Fibroblast of skin of scalp (primary cell): ENCODE measurements at places on chromosomes 5 and 9.

GRCh38 chr9:137785704-137786161, 91.8 kb upstream of the CACNA1B start:
- peak; percentile 25 for DNase-seq

GRCh38 chr5:148831590-148832565, 5.5 kb downstream of the ADRB2 start:
- no peak for DNase-seq

- DNase-seq = no peak
These were observed 19.8 kb downstream of the TGFBR1 start for GRCh38 chr9:99124534-99125255.

GRCh38 chr9:116499986-116500871, 186.9 kb upstream of the TRIM32 start:
- DNase-seq = peak; percentile 82

- DNase-seq = peak; percentile 90
These were observed 133.9 kb downstream of the MUSK start for GRCh38 chr9:110802416-110803035.

DNA sequence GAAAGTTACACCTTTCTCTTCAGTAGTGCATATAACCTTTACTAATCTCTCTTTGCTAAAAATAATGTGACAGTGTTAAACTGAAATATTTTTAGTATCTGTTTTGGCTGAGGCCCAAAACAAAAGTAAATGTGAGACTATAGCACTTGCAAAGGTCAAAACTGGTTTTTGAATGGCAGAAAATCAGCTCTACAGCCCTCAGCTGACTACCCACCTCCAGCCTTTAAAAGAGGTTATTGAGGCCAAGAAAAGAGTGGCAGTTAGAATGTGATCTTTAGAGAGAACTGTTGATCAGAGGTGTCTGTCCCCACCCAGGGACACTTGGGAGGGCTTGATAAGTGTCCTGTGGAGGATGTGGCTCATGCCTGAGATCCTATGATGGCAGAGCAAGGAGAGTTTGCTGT, 30.9 kb downstream of the PRKACG start:
- no peak for DNase-seq

DNA sequence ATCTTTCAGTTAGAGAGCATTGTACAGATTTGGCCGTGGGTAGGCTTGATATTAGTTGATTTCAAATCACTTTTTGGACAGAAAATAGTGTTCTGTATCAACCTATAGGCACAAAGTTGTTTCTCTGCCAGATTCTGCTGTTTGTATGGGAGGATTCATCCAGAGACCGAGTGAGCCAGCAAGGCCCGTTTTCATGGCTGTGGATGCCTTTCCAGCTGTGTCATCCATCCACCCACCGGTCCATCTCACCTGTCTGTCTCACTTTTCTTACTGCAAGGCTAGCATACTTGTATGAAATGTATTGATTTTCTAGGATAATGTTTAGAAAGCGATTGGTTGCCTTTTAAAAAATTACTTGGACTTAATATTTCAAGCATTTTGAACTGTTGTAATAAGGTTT, 34.4 kb downstream of the ICE1 start:
- no peak for DNase-seq

- no peak for DNase-seq
These were observed 208.4 kb upstream of the TBCA start for GRCh38 chr5:77984587-77984986.

GRCh38 chr9:86322973-86323644, 31.1 kb downstream of the TUT7 start:
- DNase-seq = peak; percentile 30

- DNase-seq = no peak
These were observed 212.9 kb upstream of the SEMA6A start for GRCh38 chr5:116787570-116787969.

DNA sequence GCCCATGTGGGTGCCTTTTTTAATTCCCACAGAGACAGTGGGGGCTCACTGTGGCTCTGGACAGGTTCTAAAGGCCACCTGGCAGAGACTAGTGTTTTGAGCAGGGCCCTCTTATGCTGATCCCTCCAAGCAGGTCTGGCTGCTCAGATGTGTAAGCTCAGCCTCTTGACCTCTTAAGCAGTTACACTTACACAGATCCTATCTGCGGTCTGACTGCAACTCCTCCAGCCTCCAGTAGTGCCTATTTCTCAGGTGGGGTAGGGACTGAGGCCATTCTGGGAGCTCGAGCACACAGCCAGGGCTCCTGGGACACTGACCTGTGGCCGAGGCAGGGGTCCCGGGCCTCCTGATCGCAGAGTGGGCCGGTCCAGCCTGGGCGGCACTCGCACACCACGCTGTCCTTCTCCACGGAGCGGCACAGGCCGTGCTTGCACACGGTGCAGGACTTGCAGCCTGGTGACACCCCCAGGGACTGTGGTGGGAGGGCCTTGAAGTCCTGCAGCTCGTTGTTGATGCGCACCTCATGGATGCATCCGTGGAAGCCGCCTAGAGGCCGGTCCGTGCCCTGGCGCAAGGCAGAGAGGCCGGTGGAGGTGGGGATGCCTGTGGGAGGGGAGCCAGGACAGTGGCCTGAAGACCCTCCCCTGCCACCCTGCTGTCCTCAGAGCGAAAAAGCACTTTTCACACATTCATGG, 91.9 kb upstream of the PANK3 start:
- no peak for DNase-seq

- peak; percentile 55 for DNase-seq
These were observed 61.9 kb downstream of the SNX24 start for GRCh38 chr5:122907276-122907675.

- peak; percentile 68 for DNase-seq
These were observed 4.8 kb downstream of the SUB1 start for GRCh38 chr5:32589942-32590869.

DNA sequence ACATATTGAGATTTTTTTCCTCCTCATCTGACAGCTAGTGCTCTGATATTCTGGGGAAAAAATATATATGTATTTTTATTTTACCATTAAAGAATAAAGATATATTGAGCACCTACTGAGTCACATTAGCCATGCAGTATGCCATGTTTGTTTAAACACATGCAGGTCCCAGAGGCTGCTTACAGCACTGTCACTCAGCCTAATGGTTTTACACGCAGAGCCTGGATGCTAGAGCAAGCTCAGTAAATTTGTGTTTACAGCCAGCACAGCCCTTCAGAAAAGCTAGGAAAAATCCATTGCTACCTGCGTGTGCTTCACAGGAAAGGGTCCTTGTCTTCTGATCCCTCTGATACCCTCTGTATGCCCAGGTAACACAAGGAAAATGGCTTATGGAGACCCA, 146.2 kb downstream of the SEMA6A start:
- DNase-seq = no peak

DNA sequence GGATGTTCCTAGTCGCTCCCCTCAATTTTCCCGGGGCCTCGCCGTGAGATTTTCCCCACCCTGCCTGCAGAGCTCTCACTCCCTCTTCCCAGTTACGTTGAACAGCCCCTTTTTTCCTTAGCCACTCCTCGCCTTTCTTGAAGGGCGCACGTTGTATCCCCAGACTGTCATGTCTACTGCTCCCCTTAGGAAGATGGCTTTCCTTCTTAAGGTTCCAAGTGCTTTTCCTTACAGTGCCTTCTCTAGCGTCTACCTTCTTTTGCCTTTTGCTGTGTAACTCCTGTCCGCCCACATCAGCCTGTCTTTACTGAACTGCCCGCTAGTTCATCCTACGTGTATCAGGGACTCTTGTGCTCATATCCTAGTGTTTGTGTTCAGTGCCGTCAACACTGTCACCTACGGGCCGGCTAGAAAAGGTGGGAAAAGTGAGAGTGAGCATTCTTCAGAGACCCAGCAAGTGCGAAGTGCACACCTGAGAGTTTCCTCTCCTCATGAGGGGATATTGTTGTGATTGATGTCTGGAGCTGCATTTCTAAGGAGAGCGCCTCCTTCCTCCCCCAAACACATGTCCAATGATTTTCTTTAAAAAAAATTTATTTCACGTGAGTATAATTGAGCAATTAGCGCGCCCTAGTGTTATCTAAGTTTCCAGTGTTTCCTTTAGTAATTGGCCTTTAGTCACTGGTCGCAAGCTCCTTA, 764 bp downstream of the CAMLG start:
- peak; percentile 18 for DNase-seq

DNA sequence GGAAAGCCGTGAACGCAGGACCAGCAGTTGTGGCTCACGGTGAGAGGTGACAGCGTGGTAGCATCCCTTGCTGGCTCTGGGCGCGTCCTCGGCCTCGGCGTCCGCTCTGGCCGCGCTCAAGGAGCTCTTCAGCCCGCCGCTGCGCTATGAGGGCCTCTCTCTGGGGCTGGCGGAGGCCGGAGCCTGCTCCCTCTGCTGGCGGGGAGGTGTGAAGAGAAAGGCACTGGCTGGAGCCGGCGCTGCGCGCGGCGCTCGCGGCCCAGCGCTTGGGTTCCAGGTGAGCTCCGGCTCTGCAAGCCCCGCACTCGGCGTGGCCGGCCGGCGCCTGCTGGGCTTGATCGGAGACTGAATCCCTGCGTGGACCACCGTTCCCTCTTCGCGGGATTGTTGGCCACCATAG, 705.6 kb downstream of the SEMA5A start:
- DNase-seq = no peak

- DNase-seq = no peak
These were observed 561 bp downstream of the SEC61B start for GRCh38 chr9:99222416-99223270.

DNA sequence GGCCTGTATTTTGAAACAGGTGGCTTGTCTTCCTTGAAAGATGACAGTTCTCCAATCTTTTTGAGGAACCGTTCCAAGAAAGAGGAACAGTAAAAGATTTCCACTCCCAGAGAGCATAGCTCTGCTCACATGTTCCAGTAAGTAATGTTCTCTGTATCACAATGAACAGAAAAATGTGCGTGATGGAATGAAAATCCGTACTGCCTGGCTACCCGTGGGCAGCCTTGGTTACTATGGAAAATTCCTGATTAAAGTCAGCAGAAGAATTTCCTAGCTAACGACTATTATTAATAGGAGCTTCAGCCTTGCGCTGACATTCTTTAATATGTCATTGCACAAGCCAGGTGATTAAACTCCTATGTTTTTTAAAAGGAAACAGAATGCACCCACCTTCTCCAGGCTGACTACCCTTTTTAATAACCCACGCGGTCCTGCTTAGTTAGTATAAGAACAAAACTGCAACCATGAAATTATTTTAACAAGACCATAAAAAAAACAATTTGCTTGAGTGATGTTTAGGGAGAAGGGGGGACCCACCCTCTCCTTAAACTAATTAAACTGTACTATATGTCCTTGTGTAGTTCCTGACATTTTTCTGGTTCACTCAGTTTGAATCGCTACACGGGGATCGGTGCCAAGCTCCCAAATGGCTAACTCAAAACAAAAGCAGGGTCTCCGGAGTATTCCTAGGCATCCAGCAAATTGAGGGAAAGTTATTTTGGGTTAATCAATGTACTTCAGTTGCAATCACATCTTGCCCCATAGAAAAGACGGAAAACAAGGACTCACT, 54.8 kb upstream of the CPEB4 start:
- no peak for DNase-seq

DNA sequence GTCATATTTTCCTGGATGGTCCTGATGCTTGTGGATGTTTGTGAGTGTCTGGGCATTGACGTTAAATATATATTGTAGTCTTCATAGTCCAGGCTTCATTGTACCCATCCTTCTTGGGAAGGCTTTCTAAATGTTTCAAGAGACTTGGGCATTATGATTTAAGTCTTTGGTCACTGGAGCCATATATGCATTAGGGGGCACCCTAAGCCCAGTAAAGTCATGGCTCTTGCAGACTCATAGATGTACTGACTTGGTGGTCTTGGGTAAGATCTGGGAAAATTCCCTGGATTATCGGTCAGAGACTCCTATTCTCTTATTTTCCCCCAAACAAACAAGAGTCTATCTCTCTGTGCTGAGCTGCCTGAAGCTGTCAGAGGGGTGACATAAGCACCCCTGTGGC, 271.1 kb downstream of the TRIM36 start:
- peak; percentile 12 for DNase-seq

GRCh38 chr5:101425339-101425859, 522.3 kb upstream of the ST8SIA4 start:
- peak; percentile 53 for DNase-seq

DNA sequence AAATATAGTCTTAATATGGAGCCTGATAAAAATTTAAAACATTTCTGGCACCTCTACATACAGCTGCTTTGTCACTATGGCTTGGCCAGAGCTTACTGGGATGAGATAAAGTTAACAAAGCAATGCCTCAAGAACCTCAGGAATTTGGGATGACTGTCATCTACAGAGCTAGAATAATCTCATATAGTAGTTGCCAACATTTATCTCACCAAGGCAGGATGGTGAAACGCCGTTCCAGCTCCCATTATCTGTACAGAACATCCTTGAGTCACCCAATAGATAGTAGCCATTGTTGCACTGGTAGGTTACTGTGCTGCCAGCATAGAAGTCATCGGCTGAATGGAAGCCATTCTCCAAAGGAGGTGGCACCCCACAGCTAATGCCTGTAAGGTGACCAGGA, 94.6 kb upstream of the TXNDC8 start:
- peak; percentile 67 for DNase-seq

- no peak for DNase-seq
These were observed 3.2 kb upstream of the CORO2A start for GRCh38 chr9:98195671-98196070.

DNA sequence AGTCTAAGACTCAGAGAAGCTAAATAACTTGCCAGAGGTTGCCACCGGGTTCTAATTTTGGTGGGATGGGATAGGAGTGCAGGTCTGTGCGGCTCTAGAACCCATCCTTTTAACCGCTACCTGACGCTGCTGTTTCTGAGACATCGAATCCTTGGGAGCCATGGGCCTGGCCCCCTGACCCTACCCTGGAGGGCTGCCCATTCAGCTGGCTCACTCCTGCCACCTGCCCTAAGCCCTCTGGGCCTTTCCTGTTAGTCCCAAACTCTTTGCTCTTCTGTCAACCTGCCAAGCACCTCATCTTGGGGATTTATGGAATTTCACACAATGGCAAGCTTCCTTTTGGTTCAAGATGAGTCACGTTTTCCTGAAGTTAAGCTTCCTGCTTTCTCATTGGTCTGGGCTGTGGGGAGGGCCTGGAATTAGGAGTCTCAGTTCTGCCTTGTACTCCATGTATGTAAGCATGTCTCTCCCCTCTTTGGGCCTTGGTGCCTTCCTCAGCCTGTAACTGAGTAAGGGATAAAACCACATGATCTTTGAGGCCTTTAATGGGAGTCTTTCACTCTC, 26.6 kb downstream of the ENHO start:
- peak; percentile 41 for DNase-seq

- DNase-seq = no peak
These were observed 17.2 kb downstream of the FBXW11 start for GRCh38 chr5:171989276-171989675.

DNA sequence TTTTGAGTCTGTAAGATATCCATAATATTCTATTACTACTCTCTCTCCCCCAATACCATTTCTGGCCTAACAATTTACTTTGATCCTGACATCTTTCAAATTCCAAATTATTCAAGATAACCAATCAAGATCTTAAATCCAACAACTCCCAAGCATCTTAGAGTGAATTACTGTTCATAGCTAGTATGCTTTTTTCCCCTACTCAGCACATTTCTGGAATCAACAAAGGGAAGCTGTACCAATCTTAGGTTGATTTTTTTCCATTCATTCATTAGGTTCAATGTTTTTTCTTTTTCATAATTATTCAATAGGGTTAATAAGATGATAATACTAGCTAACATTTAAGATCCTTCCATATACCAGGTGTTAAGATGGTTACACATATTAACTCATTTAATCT, 50.3 kb upstream of the MTMR12 start:
- DNase-seq = no peak
